ENCODE measurements at places on chromosomes 5 and 9. TPM values are rescaled to one million over a fixed set of nuclear protein-coding genes. Genes with fewer than 3 reads are reported as not detected.

The APC gene
- 26.7 TPM for polyA plus RNA-seq

The CA9 gene
- 1.2 TPM for polyA plus RNA-seq

The ZNG1C gene
- polyA plus RNA-seq = 53.6 TPM

The SMIM33 gene
- polyA plus RNA-seq = not detected

The TNFSF15 gene
- not detected for polyA plus RNA-seq
